Endothelial cell of umbilical vein (primary cell): ENCODE measurements at places on chromosomes 3 and 15. TPM values are rescaled to one million over a fixed set of nuclear protein-coding genes. Genes with fewer than 3 reads are reported as not detected.

- no peak for DNase-seq
Measured at GRCh38 chr15:63918317-63918672, 84.5 kb upstream of the HERC1 start.

Gene CNTN3
- 0.03 and 0.08 TPM in 2 replicates for polyA plus RNA-seq

DNA sequence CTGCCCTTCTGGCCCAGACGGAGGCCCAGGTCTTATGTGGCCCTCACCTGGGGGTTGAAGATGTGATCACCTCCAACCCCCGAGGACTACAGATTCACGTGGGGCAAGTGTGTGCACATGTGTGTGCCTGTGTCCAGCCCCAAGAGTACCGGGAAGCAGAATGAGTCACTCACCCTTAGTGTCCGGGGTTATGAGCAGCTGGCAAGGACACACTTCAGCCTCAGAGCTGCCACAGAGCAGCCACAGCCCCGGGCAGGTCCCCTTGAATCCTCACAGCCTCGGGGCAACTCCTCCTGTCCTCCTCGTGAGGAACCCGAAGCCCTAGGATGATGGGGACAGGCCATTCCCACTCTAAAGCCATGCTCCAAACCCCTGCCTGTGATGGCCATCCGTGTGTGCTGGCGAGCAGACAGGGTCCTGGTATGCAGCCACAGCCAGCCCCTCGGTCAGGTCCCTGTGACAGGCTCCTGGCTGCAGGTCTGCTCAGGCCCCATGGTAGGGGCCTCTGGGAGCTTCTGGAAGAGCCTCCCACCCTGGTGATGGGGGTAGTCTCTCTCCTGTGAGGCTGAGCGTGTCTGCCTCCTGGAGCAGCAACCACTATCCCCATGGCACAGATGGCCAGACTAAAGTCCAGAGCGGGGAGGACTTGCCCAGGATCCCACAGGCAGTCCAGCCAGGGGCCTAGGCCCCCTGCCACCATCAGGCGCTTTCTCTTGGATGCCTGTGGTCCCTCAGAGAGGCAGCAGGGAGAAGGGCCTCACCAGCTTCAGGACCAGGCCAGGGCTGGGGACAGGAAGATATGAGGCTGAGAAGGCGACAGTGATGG, 852 bp downstream of the STAB1 start:
- peak; percentile 82 for DNase-seq

DNA sequence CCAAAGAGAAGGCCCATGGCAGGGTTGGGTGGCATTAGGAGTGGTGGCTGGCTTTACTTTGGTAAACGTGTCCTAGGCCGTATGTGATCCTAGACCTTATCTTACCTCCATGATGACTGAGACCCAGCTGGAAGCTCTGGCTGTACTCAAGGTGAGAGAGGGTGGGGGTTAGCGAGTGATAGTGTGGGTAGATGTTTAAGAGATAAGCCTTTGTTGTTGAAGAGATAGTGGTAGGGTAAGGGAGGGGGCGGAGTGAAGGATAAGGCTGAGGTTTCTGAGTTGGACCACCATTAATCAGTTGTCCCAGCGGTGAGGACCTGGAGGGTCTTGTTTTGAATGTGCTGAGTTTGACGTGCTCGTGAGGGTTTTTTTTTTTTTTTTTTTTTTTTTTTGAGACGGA, 61.5 kb upstream of the ULK4 start:
- DNase-seq, result no peak

DNA sequence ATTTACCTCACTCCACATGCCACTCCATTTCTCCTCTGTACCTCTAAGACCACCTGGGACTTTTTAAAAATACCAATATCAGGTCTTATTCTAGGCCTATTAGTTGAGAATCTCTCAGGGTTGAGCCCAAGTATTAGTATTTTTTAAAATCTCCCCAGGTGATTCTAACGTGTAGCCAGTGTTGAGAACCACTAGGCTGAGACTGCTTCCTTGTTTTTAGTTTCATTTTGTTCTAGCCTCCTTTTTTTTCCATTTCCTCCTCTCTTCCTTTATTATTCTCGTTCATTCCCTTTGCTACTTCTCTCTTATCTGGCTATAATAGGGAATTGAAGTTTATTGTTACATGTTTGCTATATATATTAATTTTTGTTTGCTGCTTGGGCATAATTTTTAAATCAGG, 217.8 kb upstream of the CD96 start:
- DNase-seq, result no peak

Gene CCR3
- not detected in 2 replicates for polyA plus RNA-seq

GRCh38 chr15:98801234-98801561, 152.9 kb downstream of the IGF1R start:
- peak; percentile 49 for DNase-seq

DNA sequence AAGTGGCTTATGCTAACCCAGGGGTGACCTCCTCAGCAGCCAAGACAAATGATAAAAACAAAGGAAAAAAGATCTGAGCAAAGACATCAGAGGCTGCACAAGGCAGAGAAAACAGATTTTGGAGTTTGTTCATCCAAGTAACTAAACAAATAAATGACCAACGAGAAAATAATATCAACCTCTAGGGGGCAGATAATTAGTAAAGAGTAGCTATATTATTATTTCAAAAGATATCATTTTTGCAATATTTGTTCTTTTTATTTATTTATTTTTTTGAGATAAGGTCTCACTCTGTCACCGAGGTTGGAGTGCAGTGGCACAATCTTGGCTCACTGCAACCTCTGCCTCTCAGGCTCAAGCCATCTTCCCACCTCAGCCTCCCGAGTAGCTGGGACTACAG, 101.8 kb downstream of the PCCB start:
- no peak for DNase-seq

DNA sequence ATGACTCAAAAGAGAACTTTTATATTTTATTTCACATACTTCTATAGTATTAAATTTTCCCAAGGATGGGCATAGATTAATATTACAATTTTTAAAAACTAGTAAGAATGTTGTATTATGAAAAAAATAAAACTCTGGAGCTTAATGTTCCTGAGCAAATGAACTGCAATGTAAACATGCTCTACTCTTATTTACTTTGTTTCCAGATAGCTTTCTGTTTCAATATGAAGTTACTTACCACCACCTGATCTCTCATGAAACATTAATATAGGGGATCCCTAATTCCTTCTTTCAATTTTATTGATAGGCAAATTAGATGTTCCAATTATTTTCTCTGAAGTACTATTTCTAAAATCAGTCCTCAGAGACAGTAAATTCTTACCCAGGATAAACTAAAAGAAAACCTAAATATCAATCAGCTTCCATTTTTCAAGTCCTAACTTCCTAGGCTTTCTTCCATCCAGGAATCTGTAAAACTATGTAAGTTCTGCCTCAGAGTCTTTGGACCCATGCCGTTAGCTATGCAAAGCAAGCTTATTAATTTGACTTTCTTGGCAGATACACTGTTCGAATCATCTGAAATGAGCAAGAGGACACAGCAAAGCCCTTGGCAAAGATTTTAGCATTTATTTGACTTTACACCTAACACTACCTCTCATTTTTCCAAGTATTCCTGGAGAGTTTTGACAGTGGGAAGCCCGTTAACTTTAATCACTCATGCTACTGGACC, 93.2 kb downstream of the PLCH1 start:
- DNase-seq, result no peak

GRCh38 chr3:125055331-125055912, 375 bp downstream of the HEG1 start:
- no peak for DNase-seq
